ENCODE measurements at places on chromosomes 5 and 9.

- no peak for DNase-seq
Measured at GRCh38 chr5:137091472-137091871, 407.7 kb downstream of the SPOCK1 start.

DNA sequence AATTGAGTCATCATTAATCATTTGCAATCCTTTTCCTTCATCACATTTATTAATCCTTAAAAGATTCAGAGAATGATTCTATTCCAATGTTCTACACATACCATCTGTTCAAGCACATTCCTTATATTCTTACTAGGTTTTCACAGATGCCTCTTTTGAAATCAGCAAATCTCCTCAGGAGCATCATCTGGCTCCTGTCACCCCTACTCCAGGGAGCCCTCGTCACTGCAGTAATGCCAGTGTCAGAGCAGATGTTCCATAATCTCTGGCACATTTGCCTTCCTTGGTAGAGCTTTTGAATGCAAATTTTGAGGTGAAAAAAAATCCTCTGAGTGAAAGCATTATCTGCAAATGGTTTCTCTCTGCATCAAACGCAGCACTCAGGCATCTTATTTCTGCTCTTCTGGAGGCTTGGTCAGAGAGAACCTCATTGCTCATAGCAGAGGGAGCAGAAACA lies 7.6 kb upstream of the KCNV2 start:
- DNase-seq, result no peak

DNA sequence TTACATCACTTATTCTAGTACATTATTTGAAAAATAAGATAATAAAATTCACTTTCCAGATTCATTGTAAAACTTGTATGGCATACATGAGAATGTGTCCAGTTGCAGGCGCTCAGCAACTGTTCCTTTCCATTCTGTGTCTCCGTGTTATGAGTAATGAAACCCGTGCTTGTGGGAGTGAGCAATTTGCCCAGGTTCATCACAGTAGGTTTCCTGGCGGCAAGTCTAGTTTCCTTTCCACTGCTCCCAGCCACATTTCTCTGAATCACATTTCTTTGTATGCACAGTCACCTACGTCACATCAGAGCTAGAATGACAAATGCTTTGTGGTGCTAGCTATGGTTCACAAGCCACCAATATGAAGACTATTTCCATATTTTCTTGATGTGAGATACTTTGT lies 39.9 kb downstream of the MOCS2 start:
- no peak for DNase-seq

DNA sequence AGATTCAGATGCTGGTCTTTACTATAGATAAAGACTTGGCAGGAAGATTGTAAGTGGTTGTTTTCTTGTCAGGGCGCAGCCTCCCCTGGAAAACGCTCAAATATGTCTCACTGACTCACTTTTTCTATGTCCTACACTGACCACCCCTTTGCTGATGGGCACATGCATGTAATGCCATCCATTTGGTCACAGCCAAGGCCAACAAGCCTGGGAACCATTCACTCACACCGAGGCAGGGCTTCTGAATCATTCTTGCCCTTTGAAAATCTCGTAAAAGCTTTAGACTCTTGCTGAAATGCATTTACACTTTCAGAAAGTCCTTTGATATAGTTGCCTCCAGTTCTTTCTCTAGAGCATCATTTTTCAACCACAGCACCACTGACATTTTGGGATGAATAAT lies 249.4 kb downstream of the ACTL7B start:
- no peak for DNase-seq

GRCh38 chr9:94944626-94945025 lies 218.1 kb downstream of the AOPEP start:
- DNase-seq, result no peak

DNA sequence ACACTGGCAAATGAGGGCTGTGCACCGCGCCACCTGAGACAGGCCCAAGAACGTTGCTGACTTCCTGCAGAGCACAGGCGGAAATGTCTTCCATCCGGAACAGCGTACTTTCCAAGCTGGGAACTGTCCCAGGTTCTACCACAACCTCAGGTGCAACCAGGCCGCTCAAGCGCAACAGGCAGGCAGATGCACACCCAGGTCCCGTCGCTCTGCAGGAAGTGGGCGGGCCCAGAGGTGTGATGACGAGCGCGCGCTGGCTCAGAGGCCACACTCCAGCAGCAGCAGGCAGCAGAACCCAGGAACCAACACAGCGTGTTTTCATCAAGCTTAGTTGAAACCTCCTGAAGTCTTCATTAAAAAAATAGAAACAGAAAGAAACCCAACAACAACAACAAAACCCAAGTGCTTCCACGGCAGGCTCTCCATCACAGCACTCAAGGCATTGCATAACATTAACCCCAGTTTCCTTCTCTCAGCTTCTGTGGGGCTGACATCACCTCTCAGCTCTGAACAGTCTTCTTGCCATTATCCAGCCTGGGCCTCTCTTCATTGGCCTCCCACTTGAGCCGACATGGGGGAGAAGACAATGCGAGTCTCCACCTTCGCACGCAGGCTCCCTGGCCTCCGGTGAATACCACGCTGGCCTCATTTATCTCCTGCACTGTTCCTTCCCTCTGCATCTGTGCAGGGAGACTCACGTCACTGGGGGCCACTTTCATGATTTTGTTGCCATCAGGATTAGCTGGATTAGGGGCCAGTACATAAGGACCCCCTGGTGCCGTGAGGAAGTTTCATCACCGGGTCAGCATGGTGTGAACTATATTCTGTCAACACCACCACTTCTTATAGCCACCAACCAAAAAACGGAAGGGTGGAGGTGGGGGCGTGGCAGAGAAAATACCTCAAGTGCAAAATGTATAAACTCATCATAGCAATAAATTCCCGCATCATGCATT lies 22.1 kb downstream of the PTCH1 start:
- DNase-seq, result peak; percentile 42

DNA sequence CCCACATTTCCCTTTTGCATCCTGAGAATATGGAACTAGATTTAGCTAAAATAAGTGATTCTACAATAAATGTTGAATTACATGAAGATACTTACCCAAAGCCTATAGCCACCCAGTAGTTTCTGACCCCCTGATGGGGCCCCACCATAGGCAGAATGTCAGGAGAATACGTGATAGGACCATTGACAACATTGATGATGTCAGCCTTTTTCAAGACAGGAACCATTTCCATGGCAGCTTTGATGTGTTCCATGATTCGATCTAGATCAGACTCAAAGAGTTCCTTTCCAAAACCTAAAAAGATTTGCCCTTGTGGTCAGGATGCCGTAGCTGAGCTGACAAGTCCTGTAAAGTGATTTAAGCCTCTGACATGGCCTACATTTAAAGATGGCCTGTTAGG lies 27.3 kb downstream of the DMGDH start:
- DNase-seq, result no peak

GRCh38 chr9:109517901-109518377 lies 19.8 kb upstream of the PTPN3 start:
- no peak for DNase-seq

- no peak for DNase-seq
Measured at GRCh38 chr9:593809-594208, 247.7 kb upstream of the DMRT1 start.

DNA sequence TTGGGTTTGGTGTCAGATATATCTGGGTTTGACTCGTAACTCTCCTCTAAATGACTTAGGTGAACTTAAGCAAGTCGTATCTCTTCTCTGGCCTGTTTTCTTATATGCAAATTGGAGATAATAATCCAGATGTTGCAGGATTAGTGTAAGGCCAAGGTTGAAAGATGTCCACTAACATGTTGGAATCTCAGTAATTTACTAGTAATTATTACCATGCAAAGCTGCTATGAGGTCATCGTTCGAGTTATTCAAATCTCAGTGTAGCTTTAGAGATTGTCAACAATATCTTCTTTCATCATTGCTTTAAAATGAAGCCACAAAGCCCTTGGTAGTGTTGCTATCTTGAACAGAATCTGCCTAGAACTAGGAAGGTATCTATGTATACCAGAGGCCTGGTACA lies 437.7 kb upstream of the KLF4 start:
- no peak for DNase-seq

- no peak for DNase-seq
Measured at GRCh38 chr5:11293523-11293922, 532.5 kb upstream of the DAP start.

GRCh38 chr9:25415718-25416117 lies 262.5 kb downstream of the TUSC1 start:
- DNase-seq, result no peak

DNA sequence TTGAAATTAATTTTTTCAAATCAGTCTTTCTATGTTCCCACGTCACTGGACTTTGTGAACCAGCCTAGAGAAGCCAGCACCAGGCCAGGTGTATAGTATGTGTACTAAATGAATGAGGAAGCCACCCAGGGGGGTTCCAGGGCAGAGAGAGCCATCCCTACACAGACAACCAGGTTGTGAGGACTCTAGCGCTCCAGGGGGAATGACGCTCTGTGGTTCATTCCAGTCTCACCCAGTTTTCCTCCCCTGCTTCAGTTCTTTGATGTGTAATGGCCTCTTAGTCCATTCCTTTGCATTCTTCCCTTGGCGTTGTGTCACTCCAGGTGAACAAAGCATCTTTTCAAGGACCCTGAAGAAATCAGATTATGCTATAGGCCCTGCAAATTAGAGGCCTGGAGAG lies 330.6 kb downstream of the NSG2 start:
- no peak for DNase-seq

DNA sequence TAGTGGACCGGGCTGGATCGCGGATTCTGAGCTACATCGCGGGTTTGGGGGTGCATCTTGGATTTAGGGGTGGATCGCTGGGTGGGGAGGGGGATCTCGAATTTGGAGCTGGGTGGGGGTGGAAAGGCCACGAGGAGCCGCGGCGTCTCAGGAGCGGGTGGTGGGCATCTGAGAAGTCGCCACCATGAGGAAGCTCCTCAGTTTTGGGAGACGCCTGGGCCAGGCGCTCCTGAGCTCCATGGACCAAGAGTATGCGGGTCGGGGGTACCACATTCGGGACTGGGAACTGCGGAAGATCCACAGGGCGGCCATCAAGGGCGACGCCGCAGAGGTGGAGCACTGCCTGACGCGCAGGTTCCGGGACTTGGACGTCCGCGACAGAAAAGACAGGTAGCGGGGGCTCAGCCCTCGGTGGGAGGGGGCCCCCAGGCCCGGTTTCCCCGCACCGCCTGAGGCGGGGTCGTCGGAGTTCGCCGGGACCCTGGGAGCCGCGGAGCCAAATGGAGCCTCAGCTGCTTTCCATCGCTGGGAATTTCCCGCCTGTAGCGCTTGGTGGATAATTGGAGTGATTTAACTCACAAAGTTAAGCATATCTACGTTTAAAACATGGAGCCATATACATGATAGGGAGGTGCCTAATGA lies 376 bp downstream of the ANKRD18B start:
- no peak for DNase-seq

DNA sequence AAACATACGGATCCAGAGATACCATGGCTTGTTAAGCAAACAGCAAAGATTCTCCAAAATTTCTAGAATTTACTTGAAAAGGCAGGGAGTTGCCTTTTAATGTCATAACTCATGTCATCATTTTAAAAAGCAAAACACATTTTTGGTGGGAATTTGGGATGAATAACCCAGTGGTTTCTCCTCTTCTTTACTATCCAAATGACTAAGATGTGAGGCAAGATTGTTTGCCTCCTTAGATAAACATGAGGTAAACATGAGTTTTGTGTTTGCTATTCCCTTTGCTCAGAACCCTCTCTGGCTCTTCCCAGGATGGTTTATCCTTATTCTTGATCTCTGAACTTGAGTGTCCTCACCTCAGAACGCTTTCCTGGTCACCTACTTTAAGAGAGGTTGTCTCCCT lies 267.0 kb downstream of the EBF1 start:
- no peak for DNase-seq

- no peak for DNase-seq
Measured at GRCh38 chr5:104913841-104914281, 1351.3 kb upstream of the NUDT12 start.

DNA sequence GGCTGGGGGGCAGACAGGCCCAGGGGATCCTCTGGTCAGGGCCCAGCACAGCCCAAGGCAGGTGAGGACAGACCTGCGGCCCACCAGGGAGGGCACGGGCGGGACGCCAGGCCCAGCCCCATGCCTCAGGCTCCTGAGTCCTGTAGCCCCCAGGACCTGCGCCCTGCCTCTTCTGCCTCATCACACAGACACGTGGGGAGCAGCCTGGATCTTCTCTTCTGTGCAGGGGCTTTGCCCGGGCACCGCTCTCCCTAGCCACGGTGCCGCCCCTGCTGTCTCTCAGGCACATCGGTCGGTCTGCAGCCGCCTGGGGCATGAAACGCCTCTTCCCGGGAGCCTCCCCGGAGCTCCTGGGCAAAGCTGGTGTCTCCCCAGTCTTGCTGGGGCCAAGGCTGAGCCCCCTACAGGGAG lies 40.2 kb upstream of the EGFL7 start:
- DNase-seq, result no peak

DNA sequence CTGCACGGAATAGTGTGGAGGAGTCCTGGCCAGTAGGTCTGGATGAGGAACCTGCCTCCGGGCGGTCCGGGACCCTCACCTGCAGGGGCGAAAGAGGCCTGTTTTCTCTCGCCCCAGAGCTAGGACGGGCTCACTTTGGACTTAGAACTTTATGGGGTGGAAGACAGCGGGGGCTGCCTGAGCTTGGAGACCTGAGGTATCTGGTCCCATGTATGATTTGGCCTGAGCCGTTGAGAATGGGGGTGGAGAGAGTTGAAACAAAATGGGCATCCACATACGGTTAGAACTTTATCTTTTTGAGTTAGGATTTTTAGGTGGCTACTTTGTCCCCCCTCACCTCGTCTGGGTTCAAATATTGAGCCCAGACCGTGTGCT lies 681 bp upstream of the ETF1 start:
- DNase-seq, result no peak

GRCh38 chr9:131657456-131657855 lies 82.4 kb downstream of the RAPGEF1 start:
- no peak for DNase-seq

- DNase-seq, result no peak
Measured at GRCh38 chr5:151665613-151666012, 21.1 kb downstream of the SPARC start.

GRCh38 chr5:172243302-172243701 lies 40.3 kb downstream of the UBTD2 start:
- no peak for DNase-seq

DNA sequence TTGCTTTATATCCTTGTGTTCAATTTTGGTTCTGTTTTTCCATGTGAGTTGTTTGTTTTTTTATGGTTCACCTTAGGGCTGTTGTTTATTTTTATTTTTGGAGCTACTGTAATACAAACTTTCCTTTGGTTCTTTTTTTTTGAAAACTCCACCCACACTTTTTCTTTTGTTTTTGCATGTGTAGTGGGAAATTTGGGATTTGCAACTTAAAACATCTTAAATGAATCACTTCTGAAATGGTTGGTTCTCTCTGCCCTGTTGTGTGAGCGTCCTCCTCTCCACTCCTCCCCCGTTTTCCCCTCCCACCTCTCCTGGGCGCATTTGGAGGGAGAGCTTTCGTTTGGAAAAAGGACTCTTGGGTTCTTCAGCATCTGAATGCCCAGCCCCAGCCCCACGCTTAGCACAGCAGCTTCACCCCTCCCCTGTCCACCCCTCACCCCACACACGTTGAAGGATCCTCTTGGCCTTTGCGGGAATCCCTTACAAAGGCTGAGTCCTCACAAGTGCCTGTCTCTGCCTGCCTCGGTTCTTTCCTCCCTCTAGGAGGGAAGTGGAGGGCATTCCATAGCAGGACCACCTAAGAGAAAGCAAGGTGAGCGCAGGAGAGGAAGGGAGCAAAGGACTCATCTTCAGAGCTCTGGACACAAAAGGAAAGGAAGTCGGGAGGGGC lies 67.2 kb downstream of the DMRT1 start:
- no peak for DNase-seq
